ENCODE measurements at places on chromosomes 3 and 15.

- DNase-seq, result no peak
Observed at GRCh38 chr15:58148633-58149445, 10.7 kb downstream of the AQP9 start.

- no peak for DNase-seq
Observed at GRCh38 chr3:60536420-60536819, 714.8 kb downstream of the FHIT start.

- no peak for DNase-seq
Observed at GRCh38 chr3:178159691-178160220, 376.5 kb upstream of the KCNMB2 start.

GRCh38 chr3:122232485-122232884 is 49.0 kb downstream of the CASR start:
- DNase-seq, result no peak

- no peak for DNase-seq
Observed at GRCh38 chr3:8988384-8988655, 25.0 kb upstream of the RAD18 start.

Data from eye (tissue), 1 donor.